ENCODE measurements at places on chromosomes 1 and 21.

DNA sequence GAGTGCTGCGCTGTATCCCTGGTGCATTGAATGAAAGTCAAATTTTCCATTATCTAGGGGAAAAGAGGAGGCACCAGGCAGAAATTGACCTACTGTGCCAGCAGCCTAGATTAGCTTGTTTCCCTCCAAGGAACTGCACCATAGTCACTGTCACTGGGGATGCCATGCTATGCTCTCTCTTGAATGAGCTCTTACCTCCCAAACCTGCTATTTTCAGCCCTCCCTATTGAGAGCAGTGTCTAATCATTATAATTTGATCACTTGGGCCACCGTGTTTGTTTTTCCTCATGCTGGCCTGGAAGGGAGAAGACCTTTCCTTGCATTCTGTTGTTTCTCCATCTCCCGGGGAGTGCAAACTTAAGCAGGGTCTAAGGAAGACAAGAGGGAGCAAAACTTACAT, 492.9 kb downstream of the SIPA1L2 start:
- no peak for DNase-seq

- peak; percentile 75 for DNase-seq
Measured at GRCh38 chr1:247294282-247294681, 37.4 kb downstream of the ZNF496 start.

GRCh38 chr1:214360525-214361164, 79.7 kb downstream of the SMYD2 start:
- DNase-seq: no peak

GRCh38 chr21:42834726-42835191, 44.6 kb downstream of the WDR4 start:
- DNase-seq: no peak

DNA sequence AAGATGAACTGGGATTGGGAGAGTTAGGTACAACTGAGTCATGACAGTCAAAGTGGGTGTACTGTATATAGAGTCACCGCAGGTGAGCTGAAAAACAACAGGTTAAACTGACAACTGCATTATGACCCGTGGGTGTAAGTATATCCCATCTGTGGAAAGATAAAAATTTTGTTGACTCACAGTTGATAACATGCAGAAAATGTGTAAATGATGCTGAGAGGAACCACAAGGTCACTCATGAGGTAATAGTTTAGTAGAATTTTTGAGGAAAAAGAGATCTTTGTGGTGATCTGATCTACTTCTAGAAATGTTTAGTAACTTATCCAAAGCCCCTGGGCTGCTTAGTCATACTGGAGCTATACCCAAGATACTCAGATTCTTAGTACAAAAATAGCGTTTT, 838 bp downstream of the OR2C3 start:
- no peak for DNase-seq

GRCh38 chr1:197351821-197352440, 83.9 kb downstream of the CRB1 start:
- DNase-seq: no peak

DNA sequence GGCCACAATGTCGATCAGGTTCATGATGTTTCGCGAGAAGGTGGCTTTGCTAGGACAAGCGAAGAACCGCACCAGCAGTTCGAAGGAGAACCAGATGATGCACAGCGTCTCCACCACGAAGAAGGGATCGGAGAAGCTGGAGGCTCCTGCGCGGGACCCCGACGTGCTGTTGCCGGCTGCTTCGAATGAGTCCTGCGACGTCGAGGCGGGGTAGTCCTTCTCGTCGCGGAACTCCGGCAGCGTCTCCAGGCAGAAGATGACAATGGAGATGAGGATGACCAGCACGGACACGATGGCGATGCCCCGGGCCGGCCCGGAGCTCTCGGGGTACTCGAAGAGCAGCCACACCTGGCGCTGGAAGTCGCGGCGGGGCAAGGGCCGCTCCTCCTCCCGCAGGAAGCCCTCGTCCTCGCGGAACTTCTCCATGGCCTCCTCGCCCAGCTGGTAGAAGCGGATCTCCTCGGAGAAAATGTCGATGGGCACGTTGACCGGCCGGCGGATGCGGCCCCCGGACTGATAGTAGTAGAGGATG, 869 bp downstream of the KCNA3 start:
- no peak for DNase-seq

DNA sequence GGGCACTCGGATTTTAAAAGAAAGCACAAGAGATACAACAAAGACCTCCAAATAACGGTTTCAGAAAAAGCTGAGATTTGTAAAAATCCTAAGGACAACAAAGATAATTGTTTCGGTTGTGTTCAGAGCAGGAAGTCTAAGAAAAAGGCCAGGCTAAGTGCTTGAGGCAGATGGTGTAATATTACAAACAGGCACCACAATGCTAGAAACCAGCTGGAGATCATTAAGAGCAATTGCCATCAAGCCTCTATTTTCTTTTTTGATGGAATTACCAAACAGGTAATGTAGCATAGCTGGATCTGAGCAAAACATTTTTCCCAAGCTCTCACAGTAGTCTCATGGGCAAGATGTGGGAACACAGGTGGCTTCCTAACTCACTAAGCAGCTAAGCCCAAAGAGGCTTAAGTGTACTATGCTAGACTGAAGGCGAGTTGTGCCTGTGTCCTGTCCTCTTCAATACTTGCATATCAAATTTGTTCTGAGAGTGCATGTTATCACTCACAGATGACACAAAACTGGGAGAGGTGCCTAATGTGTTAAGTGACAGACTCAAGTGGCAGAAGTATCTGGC, 161.6 kb downstream of the GLUL start:
- peak; percentile 10 for DNase-seq

DNA sequence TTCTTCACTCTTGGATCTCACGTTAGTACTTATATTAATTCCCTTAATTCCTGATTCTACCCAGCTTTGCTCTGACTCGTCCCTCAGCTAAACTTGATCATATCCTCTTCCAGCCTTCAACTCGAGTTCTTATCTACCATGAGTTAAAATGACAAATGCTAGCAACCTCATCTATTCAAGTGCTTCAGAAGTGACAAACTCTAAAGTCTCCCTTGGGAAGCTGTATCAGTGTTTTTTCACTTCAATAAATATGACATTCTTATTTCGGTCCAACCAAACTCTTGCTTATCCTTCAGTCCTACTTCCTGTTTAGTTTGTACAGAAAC, 75.3 kb downstream of the FOXJ3 start:
- no peak for DNase-seq

- peak; percentile 71 for DNase-seq
Measured at GRCh38 chr1:183881387-183882131, 76.6 kb downstream of the RGL1 start.

GRCh38 chr1:7684132-7684531, 87.0 kb upstream of the VAMP3 start:
- DNase-seq: no peak

All from skeletal muscle cell (primary cell).